Activated CD4-positive, alpha-beta T cell treated with anti-CD3 and anti-CD28 coated beads for 1 hour (primary cell): ENCODE measurements at places on chromosomes 16 and 17.

- DNase-seq = no peak
These were observed 13.5 kb downstream of the GNAO1 start for GRCh38 chr16:56204816-56205215.

GRCh38 chr16:58709333-58709732, 24.8 kb upstream of the SLC38A7 start:
- no peak for DNase-seq

DNA sequence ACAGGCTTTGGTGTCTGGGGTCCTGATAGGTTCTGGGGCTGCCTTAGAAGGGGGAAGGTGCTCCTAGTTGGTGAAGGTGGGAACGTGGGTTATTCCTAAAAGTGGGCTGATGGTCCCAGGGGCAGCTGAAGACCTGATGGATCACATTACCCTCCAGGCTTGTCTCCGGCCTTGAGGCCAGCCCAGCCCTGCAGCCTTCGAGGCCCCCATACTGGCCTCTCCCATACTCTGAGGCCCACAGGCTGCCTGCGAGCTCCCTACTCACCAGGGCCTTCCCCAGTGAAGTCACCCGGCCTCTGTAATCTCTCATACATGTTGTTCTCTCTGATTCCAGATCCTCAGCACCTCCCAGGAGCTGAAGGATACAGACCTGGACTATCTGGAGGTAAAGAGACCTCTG, 2.7 kb downstream of the RNF112 start:
- no peak for DNase-seq

DNA sequence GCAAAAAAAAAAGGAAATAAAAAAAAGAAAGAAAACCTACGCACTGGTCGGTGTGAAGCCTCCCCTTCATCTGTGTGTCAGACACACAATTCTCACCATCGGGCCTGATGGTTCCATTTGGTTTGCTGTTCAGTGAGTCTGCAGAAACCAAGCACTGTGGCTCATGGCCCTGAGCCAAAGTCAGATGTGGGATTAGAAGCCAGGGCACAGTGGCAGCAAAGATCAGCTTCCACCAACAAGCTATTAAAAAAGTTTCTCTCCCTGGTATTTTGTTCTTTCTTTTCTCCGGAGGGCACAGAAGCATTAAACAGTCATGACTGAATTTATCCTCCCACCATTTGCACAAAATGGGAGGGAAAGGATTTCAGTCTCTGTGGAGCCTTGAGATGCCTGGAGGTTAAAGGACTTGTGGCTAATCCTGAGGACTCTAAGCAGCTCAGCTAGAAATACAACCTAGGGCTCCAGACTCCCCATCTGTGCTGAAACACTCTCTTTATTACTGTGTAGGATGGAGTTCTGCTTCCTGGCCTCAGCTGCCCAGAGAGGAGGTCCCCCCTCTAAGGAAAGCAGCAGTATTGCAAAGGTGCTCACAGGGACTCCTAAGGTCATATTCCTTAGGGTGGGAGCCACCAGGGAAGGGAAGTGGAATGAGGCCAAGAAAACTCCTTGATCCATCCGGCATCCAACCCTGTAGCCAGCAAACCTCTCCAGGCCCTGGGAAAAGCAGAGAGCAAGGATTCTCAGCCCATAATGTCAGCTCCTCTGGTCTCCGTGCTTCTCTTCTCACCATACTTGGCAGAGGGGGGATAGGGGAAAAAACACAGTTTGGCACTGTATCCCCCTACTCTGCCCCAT, 28.2 kb downstream of the SLC39A11 start:
- DNase-seq = no peak

DNA sequence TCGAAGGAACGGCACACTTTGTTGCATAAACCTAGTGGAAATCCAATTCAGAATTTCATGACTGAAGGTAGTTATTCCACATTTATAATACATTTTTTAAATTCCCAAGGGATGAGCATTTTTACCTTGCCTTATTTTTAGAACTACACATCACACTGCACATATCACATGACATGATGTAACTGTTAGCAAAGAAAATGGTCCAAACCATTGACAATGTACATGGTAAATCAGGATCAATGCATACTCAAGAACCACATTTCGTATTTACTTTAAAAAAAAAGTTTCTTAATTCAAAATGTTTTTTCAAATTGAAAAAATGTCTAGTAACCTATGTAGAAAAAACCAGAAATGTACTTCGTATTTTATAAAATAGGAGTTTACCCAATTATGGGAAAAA, 2.5 kb downstream of the KANSL1 start:
- DNase-seq = no peak

DNA sequence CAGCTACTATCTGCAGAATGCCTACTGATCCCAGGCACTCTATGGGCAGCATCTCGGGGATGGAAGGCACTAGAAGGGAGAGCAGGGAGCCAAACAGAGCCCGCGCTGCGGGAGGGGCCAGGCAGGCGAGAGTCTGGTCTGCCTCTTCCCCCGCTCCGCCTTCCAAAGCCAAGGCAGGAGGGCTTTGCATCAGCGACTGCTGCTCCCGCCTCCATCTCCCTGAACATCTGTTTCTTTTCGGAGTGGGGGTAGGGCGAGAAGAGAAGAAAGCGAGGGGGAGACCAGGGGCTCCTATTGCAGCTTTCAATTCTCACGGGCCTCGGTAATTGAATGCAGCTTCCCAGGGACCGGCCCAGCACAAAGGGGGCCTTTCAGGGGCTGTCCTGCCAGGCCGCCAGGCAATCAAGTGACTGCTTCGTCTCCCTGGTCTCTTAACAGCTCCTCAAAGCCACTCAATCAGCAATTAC, 31.4 kb upstream of the CDC42EP4 start:
- no peak for DNase-seq

DNA sequence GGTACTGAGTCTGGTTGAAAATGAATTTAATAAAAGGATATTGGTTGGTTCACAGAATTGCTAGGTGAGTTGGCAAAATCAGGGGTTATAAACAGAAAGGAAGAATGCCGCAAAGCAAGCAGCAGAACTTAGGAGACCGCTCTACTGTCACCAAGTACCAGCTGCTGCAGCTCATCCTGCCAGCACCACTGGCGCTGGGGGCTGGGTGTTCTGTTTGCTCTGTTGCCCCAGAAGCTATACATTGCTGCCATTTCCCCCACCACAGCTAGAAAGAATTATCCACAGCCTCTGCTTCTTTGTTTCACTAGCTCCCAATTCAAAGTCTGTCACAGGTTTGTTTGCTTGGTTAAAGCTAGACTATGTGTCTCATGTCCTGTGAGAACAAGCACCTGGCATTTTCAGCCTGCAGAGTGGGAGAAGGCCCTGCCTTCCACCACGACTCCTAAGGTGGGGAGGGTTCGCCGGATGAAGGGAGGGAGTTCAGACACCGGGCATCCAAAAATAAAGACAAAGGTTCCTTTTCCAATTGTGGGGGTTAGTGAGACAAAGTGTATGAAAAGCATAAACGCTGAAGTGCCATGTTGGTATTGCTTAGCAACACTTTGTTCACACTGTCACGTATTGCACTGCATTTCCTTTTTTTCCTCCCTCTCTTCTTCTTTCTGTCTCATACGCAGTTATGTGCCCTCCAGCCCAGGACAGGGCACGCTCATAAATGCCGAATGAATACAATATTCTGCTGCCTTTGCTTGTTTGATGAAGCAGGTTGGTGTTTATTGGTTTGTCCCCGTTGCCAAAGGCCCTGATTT, 9.6 kb upstream of the CPD start:
- no peak for DNase-seq

DNA sequence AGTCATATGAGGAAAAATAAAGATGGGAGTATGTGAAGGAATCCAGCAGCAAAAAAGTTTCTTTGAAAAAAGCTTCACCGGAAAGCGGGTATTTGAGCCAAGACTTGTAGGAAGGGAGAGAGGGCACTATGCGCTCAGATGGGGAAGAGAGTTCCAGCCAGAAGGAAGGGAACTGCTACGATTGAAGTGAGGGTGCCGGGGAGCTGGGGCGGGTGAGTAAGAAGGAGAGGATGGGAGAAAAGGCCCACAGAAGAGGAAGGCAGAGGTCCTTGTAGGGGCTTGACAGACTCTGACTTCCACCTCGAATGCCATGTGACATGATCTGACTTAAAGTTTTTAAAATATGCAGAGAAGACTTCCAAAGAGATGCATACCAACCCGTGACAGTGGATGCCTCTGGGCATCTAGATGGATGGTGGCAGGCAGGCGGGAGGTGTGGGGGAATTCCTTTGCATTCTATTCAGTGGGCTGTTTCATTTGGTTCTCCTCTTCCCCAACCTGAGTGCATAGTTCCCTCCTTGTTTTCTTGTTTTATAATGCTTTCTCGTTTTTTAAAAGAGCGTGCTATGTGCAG, 44.9 kb downstream of the CDRT4 start:
- no peak for DNase-seq

DNA sequence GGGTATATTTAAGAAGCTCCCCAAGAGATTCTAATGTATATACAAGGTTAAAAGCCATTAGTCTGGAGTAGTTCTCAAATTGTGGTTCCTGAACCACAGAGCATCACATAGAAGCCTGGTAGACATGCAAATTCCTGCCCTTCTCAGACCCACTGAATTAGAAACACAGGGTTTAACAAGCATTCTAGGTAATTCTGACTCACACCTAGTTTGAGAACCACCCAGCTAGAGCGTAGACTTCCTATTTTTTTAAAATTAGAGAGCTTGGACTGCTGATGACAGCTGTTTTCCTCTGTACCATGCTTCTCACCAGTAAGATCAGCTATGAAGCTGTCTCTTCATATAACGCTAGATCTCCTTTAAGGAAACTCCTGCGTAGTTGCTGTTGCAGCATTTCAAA, 50.6 kb downstream of the HS3ST3B1 start:
- no peak for DNase-seq

- DNase-seq = no peak
These were observed 45.7 kb upstream of the SIAH1 start for GRCh38 chr16:48430890-48431289.

GRCh38 chr16:10580883-10581247, 467 bp upstream of the EMP2 start:
- no peak for DNase-seq

DNA sequence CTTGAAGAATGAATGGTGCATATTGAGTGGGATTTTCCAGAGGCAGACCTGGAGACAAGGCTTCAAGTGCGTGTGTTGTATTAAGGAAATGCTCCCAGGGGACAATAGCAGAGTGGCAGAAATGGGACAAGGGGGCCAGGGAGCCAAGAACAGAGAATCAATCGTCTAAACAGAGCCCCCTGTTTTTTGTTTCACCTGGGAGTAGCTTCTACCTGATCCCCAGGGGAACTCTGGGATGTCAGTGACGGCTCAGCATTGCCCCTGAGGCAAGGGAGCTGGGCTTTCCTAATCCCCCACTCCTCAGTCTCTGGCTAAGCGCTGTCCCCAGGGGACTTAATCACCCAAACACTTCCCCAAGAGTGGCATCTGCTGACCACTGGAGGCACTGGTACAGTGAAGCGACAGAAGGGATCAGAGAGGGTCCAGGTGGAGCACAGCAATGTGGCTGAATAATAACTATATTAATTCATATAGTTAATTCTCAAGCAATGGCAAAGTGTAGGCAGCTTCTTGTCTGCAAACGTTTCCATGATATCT, 35.7 kb upstream of the C16orf78 start:
- DNase-seq = no peak

DNA sequence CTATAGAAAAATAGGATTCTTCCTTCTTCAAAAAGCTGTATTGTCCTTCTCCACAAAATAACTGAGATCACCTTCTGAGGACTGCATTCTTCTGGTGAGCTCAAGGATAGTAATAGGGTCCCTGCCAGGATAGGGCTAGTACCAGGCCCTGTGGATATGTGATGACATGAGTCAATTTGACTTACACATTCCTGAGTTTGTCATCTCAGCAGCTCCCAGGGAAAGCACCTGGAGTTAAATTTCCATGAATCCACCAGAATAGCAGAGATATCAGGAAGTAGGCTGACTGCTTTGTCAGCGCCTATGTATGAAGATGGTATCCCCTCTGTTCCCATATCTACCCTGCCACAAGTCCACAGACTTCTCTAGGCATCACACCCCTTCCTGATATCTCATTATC, 225.8 kb downstream of the PMP22 start:
- no peak for DNase-seq

- DNase-seq = no peak
These were observed 33.9 kb downstream of the BAHCC1 start for GRCh38 chr17:81428948-81429774.

- no peak for DNase-seq
These were observed at the start of gene KCNAB3 for GRCh38 chr17:7929158-7930023. Gene KCNAB3 (minus strand): TSS chr17:7929856. CDS start chr17:7929435, 421 bp downstream.

DNA sequence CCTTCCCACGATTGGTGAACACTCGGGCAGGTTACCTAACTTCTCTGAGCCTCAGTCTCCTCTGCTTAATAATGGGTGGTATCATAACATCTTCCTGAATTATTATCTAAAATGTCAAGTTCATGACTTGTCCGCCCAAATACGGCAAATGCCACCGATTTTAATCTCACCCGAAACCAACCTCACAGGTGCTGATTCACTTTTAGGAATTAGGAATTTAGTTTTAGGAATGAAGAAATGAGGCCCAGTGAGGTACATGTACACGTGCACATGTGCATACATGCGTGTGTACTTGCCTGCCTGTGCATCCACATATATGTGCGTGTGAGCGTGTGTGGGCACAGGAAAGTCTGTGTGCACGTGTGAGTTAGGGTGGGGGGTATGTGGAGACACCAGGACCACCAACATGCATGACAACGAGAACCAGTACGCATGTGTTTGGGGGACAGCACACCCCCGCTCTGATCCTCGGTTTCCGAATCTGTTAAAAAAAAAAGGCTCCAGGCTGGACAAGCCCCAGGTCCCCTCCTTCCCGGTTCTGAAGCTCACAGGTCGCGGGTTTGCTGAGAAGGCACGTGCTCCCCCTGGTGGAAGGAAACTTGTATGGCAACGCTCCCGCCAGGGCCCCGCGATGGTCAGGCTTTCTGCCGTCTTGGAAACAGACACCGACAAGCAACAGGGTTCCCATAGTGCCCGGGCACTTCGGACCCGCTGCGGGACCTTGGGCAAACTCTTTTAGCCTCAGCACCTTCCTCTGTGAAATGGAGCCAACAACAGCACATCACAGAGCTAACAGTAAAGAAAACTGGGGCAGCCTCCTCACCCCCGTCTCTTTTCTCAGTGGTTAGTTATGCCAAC, 219.2 kb downstream of the RBFOX3 start:
- DNase-seq = peak; percentile 49

- no peak for DNase-seq
These were observed 16.0 kb downstream of the RSL1D1 start for GRCh38 chr16:11835309-11835708.

GRCh38 chr16:72876221-72876620, 171.7 kb downstream of the ZFHX3 start:
- no peak for DNase-seq

- DNase-seq = no peak
These were observed 10.3 kb downstream of the HIC1 start for GRCh38 chr17:2064980-2065785.

GRCh38 chr16:1972490-1972877, 631 bp downstream of the TBL3 start:
- DNase-seq = no peak

DNA sequence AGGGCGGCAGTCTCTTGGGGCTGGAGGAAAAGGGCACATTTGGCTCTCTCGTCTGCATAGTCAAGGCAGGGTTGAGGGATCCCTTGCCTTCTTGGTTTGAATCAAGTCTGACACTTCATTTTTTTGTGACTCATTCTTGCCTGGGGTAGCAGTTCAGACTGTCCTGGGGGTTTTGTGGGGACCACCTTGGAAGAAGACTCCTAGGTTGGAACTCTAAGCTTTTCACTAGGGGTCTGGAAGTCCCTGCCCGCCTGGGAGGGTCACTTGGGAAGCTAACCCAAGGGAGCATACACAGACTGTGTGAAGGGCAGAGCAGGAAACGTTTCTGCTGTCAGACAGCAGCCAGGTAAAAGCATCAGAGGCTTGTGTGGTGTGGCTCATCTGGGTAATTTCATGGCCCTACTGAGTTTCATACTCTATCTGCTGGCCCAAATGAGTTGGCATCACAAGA, 11.3 kb downstream of the YPEL2 start:
- DNase-seq = no peak

GRCh38 chr16:9338510-9338909, 247.1 kb downstream of the HAPSTR1 start:
- no peak for DNase-seq
